Psoas muscle (tissue), 8 donors: ENCODE measurements at places on chromosomes 13 and 19.
A peak's percentile ranks its signal among the peaks of the same experiment; 100 is the strongest.

DNA sequence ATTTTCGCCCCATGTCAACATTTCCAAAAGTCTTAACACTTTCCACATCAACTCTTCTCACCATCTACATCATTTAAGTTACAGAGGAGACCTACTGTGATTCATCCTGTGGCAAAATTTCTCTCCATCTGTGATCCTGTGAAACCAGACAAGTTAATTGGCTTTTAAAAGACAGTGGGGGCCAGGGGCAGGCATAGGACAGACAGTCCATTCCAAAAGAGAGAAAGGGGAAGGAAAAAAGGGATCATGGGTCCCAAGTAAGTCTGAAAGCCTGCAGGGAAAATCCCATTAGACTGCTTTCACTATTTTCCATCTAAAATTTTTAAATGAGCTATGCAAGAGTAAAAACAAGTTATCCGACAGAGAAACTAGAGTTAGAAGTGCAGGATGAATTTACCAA is 121.0 kb downstream of the MRPL57 start:
- DNase-seq: no peak

GRCh38 chr19:35429698-35430408 is 18.2 kb upstream of the FFAR2 start:
- no peak for DNase-seq

GRCh38 chr19:36103842-36104552 is 6.9 kb upstream of the OVOL3 start:
- DNase-seq: no peak

DNA sequence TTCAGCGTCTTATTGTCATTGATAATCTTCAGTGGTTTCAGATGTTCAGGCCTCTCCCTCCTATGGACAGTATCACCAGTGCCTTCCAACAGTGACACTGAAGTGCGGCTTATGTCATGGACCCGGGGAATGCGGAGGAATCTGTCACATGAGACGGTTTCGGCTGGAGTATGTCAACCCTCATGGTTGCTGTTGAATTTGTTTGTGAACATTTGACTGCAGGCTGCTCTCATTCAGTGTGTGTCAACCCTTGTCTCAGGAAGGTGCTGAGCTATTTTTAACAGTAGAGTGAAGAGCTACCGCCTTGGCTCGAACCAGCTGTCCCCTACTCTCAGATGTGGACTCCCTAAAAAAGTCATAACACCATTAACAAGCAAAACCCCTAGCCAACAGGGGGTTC is 138.8 kb upstream of the RNF113B start:
- no peak for DNase-seq

- DNase-seq: no peak
These were observed 34.8 kb downstream of the FOXO1 start for GRCh38 chr13:40631605-40632004.

DNA sequence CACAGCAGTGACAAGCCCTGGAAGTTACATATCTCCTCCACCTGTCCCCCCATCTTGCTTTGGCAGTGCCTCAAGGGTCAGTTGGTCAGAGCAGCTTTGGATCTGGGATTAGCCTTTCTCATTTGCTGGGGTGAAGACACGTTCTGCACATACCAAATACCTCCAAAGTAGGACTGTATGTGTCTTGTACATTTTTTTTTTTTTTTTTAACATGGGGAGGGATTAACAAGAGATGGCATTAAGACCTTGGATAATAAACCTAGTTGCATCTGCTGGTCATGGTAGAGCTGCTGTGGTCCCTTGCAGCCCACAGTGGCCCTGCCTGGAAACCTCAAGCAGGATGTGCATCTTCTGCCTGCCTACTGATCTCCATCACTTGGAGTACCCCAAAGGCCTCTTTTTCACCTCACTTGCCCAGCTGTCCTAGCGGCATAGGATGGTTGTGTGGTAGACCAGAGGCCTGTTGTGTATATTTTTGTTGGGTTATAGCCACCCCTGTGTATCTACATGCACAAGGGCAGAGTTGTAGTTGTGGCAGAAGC is 2.5 kb downstream of the RPS19 start:
- no peak for DNase-seq

DNA sequence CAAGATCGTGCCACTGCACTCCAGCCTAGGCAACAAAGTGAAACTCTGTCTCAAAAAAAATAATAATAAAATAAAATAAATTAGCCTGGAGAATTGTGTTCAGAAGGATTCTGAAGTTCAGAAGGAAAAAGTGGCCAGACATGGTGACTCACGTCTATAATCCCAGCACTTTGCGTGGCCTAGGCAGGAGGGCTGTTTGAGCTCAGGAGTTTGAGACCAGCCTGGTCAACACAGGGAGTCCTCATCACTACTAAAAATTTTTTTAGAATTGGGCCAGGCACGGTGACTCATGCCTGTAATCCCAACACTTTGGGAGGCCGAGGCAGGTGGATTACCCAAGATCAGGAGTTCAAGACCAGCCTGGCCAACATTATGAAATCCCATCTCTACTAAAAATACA is 6.0 kb downstream of the RDH8 start:
- DNase-seq: no peak

DNA sequence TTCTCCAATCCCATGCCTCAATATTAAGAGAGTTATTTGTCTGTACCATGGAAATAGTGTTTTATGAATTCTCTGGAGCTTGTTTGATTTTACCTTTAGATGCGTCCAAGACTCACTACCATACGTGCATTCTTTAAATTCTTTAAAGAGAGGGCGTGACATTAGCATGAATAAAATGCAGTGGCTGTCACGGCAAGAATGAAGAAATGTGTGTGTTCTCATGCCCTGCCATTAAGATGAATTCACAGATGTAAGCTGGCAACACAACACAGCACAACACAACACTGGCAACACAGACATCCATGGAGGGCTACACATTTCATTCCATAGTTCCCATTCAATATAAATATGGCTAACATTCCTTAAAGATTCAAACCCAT is 213.4 kb downstream of the ENOX1 start:
- no peak for DNase-seq

DNA sequence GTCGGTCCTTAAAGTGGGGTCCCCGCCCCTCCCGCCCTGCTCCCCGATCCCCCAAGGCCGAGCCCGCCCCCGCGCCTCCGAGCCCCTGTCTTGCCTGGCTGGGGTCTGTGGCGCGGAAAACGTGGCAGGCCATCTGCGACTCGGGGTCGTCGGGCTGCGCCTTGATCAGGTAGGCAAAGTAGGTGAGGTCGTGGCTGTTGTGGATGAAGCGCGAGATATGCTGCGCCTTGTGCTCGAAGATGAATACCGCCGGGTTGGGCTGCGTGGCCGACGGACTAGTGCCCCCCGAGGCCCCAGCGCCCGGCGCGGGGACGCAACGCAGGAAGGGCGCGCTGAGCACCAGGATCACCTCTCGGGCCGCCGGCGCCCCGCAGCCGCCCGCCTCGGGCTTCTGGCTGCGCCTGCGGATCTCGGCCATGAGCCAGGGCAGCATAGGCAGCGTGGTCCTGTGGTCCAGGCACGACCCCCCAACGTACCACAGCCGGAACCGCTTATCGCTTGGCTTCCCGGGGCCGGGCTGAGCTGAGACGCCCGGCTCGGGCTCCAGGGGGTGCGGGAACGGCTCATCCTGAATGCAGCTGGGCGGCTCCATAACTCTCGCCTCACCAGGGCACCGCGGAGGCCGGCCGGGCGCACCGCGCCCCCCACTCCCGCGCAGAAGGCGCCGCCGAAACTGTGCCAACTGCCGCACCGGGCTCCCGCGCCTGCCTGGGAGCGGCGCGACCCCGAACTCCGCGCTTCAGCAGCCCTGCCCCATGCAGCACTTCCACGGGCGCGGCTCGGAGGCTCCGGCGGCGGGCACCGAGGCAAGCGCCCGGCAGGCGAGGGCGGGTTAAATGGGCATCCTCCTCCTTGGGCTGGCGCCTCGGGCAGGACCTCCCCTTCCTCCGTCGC is 546 bp downstream of the TBC1D4 start:
- peak; percentile 45 for DNase-seq

DNA sequence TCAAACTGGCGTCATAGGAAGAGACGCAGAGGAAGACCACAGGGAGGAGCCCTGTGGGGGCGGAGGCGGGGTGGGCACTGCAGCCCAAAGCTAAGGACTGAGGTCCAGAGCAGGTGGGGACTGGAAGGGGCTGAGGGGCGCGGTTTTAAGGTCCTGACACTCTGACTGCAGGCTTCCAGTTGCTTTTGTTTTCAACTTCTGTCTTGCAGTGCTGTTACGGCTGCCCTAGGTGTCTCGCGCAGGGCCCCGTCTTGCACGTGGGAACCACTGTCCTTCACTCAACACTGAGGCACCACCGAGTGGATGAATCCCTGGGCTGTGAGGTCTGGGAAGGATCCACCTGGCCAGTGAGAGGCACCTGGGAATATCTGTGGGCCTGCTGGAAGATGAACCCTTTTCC is 76.0 kb downstream of the TEX29 start:
- no peak for DNase-seq

DNA sequence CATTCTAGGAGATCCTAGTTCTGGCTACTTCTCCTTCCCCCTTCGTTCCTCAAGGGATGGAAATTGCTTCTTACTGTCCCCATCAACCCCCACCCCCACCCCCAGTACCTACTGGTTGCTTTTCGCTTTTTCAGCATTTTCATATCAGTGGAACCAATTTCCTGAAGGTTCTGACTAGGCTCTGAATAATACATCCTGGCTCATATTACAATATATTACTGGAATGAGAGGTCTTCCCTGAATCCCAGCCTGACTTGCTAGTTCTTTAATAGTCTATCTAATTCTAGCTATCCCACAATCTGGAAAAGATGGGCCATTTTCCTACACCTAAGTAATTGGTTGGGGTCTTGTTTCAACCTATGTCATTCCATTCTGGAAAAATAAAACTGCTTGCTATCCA is 207.4 kb downstream of the COG6 start:
- DNase-seq: no peak

- DNase-seq: peak; percentile 76
These were observed 367 bp downstream of the MFSD12 start for GRCh38 chr19:3556978-3557460.

DNA sequence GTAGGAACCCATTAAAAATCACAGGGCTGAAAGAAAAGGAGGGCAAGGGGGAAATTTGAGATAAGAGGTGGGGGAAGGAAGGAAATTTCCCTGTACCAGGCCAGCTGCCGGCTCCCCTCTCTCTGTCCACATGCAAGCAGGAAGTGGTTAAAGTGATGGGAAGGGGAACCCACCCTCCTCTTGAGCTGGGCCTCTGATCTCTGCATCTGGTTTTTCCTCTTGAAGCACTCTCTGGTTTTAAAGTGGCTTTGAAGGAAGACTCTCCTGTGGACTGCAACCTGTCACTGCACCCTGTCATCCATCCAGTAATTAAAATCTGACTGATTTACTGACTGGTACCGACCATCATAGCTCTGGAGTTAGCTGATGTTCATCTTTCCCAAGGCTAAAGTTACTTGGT is 239.6 kb downstream of the TSHZ3 start:
- DNase-seq: no peak

GRCh38 chr13:70844391-70845108 is 736.3 kb upstream of the KLHL1 start:
- no peak for DNase-seq

- DNase-seq: no peak
These were observed 103.5 kb downstream of the RAB20 start for GRCh38 chr13:110458017-110458416.

DNA sequence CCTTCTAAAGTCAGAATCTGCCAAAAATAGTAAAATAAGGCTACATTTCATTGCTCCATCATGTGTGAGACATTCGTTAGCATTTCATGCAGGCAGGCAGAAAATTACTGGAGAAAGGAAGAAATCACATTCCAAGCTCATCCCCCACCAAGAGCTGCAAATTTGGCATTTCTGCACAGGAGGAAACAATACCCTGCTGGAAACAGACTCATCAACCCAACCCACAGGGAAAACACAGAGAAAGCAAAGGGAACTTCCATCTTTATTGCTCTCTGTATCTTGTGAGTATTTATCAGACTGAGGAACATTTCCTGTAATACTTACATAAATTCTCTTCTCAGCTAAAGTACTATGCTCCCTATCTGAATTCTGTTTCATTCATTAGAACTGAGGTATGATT is 95.7 kb downstream of the KCTD12 start:
- DNase-seq: no peak

DNA sequence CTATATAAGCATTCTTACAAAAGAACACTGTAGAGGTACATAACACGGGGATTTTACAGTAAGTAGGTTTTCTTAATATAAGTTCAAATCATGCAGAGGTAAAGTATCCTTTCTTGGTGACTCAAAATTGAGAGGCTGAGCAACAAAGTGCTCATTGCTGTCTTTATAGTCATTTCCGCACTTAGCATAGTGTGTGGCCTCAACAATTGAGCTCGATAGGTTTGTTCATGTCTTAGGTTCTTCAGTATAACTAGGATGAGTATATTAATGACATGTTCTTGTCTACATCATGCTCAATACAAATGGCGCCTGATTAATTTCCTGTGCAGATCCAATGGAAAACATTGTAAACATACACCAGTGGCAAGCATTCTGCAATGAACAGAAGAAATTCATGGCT is 1.4 kb downstream of the WDFY2 start:
- DNase-seq: no peak

DNA sequence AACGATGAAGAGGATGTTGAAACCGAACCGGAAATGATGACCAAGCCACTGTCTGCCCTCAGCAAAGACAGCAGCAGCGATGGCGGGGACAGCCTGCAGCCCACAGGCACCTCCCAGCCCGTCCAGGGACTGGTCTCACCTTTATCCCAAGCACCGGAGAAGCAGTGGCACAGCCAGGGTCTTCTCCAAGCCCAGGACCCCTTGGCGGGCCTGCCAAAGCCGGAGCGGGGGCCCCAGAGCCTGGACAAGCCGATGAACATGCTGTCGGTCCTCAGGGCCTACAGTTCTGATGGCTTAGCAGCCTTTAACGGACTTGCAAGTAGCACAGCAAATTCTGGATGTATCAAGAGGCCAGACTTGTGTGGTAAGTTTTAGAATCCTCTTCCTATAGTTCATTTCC is 177.0 kb downstream of the ZNF536 start:
- no peak for DNase-seq

GRCh38 chr13:31167490-31167889 is 5.8 kb upstream of the HSPH1 start:
- no peak for DNase-seq

GRCh38 chr13:95113601-95114000 is 187.7 kb downstream of the ABCC4 start:
- DNase-seq: no peak

DNA sequence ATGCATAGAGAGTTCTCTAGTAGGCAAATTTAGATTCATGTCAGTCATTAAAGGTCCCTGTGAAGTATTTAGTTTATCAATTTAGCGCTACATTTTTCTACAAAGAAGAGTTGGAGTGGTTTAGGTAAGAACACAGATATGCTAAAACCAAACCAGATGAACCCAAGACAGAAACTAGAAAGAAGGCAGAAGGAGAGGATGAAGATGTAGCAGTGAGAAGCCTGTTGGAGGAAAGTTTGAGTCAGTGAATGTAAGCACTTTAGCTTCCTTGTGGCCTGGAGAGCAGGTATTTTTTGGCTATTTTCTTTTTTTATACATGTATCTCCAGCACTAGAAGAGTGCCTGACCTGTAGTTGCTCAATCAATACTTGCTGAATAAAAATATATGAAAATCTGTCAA is 223.7 kb downstream of the KCNRG start:
- no peak for DNase-seq

- DNase-seq: no peak
These were observed 855.1 kb downstream of the SLITRK5 start for GRCh38 chr13:88526186-88526852.
